Mucosa of descending colon (tissue), 3 donors: ENCODE measurements at places on chromosomes 4 and X. TPM values are rescaled to one million over a fixed set of nuclear protein-coding genes. Genes with fewer than 3 reads are reported as not detected.

PABPC1L2B gene
- total RNA-seq: 0.25 TPM

CDX4 gene
- not detected for total RNA-seq

TNIP2 gene
- total RNA-seq: 50.3 TPM

PTCHD1 gene
- 0.63 TPM for total RNA-seq

CYLC1 gene
- not detected for total RNA-seq

MAGEA4 gene
- not detected for total RNA-seq

GUCY1A1 gene
- total RNA-seq: 7.4 TPM

SMARCA1 gene
- total RNA-seq: 3.1 TPM

RS1 gene
- not detected for total RNA-seq

CT45A10 gene
- total RNA-seq: not detected

DNA sequence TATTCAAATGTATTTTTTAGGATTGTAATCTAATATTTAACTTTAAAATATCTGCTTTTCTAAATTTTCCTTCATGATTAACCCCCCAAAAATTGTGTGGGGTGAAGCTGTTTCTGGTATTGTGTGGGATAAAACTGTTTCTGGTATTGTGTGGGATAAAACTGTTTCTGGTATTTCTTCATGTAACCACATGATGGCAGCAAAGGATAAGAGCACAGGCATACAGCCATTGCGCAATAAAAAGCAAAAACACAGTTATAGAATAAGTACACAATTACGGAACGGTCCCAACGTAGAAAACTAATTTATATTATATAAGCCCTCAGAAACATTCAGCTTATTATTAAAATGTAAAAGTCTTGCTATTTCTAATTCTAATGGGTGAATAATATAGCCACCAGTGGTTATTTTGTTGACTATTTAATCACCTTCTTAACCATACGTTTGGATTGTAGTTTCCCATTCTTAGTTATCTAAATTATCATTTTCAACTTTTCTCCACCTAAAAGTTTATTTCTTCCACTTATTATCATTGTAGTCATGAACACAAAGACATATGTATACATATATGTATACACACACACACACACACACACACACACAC, 333.9 kb upstream of the FSTL5 start:
- DNase-seq: no peak

- peak; percentile 45 for DNase-seq
These were observed 16.2 kb upstream of the ZCCHC12 start for GRCh38 chrX:118807151-118808017.

- no peak for DNase-seq
These were observed 44.5 kb upstream of the NDP start for GRCh38 chrX:44017676-44018075.

GRCh38 chr4:2734612-2735011, 21.5 kb downstream of the TNIP2 start:
- no peak for DNase-seq

DNA sequence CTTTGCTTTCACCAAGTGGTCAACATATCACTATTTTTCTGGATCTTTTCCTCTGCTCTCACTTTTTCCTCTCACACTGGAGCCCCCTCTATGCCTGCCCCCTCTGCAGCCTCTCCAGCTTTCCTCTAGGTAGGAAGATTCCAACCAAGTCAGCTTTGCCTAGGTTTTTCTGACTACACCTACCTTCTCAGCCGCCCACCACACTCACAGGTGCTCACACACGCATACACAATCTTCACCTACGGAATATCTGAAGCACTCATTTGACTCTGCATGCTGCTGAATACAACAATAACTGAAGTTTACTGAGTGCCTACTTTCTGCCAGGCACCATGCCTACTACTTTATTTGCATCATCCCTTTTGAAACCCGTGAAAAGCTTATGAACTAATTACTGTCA, 328.0 kb downstream of the PPP3CA start:
- DNase-seq: no peak

DNA sequence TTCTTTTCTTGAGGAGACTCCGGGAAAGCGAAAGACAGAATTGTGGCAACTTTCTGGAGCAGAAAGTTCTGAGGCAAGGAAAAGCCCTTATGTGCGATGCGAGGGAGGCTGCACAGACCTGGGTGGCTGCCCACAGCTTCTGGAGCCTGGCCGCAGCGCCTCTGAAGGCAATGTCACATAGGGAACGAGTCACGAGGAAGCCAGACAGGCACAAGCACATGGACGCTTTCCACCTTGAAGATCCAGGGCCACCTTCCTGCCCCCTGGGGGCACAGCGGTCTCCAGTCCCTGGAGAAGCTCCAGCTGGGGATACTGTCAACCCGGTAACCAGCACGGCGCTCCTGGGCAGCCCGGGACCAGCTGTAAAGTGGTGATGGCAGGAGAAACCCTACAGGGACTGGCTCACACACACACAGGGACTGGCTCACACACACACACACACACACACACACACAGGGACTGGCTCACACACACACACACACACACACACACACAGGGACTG, 69.8 kb downstream of the MTNR1A start:
- no peak for DNase-seq

DNA sequence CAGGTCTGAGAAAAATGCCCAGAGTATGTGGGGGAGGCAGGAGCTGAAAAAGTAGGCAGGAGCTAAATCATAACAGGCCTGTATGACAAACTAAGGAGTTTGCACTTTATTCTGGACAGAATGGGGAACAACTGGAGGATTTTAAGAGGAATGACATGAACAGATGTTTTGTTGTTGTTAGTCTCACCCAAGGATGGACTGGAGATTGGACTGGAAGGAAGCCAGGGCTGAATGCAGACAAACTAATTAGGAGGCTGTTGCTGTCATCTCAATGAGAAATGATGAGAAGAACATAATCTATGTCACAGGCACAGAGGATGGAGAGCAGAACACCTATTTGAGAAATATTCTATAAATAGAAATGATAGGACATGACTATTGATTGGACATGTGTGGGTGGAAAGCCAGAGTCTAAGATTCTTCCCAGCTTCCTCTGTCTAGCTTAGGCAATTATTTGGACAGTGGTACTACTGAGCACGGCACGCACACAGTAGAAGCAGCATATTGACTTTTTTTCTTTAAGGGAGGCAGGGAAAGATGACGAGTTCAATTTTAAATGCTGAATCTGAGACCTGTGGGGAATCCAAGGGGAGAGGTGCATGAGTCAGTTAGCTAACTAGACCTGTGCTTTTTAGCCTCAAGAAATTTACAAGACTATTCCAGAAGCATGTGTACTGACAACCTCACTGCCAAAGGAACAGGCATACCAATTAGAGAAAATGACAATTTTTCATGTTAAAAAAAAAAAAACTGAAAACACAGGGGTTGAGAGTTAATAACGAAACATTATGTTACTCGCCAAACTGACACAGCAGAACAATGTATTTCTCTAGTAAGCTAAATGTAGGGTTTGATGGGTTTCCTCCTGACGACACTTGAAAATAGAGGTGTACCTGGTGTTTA, 963 bp upstream of the USO1 start:
- no peak for DNase-seq

DNA sequence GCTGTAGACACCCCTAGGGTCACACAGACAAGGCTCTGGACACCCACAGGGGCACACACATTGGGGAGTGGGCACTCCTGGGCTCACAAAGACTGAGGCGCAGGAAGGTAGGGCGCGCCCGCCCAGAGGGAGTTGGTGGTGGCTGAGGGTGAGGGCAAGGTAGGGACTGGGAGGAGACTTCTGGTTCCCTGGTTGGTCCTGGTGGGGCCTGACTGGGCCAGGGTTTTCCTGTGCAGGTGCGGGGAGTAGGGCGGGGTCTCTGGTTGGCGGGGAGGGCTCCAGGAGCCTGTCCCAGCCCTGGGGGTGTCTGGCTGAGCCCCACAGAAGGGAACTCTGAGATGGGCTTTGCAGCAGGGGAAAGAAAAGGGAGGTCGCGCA, 6.7 kb upstream of the WAS start:
- DNase-seq: peak; percentile 53

DNA sequence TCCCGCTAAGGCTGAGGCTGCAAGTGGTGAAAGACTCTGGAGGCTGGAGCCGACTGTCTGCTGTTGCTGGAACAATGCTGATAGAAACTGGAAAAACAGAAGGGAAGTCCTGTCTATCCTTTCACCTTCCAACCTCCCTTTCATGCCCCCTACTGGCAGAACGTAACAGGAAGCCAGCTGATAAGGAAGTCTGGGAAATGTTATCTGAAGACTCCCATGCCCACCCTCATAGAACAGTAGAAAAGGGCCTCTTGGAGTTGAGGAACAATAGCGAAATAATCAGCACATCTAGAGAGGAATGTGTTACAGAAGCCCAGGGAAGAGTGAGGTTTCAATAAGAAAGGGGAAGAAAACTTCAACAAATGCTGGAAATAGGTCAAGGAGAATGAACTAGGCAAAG, 117.1 kb upstream of the DKK2 start:
- no peak for DNase-seq

DNA sequence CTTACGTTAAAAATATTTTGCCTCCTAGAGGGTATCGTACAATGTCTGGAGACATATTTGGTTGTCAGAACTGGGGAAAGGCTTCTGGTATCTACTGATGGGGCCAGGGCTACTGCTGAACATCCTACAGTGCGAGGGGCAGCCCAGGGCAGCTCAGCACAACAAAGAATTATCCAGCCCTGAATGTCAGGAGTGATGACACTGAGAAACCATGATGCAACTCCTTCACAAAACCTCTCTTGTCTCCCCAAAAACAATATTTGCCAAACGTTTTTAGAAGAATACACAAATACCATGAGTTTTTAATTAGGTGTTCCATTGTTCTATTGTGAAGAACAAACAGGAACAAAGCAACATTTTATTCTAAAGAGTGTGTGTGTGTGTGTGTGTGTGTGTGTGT, 43.4 kb upstream of the CLNK start:
- DNase-seq: no peak

- DNase-seq: no peak
These were observed 150.6 kb downstream of the CEP135 start for GRCh38 chr4:56099378-56099786.

GRCh38 chr4:141131723-141132071, 1.6 kb downstream of the RNF150 start:
- DNase-seq: no peak

GRCh38 chr4:135538698-135539097, 1337.1 kb upstream of the PABPC4L start:
- DNase-seq: no peak

- no peak for DNase-seq
These were observed 37.3 kb upstream of the BBS12 start for GRCh38 chr4:122695226-122695625.

DNA sequence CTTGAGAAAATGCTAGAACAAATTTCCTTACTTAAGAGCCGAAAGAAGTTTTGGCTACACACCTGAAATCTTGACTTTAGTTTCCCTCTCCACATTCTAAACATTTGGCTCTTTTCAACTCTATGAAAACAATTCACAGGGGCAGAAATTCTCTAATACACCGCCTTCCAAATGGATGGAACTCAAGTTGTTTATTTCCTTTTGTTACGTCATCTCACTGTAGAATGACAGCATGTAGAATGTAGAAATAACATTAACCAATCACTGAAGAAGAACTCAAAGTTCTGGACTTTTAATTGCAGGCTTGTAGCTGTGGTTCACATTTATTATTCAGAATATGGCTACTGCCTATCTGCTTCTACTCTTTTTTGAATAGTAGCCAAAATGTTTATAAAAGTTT, 1.9 kb downstream of the DMP1 start:
- no peak for DNase-seq

GRCh38 chrX:110491846-110492620, 133.4 kb downstream of the RTL9 start:
- DNase-seq: no peak

GRCh38 chr4:168755598-168756477, 254.2 kb downstream of the CBR4 start:
- DNase-seq: no peak

DNA sequence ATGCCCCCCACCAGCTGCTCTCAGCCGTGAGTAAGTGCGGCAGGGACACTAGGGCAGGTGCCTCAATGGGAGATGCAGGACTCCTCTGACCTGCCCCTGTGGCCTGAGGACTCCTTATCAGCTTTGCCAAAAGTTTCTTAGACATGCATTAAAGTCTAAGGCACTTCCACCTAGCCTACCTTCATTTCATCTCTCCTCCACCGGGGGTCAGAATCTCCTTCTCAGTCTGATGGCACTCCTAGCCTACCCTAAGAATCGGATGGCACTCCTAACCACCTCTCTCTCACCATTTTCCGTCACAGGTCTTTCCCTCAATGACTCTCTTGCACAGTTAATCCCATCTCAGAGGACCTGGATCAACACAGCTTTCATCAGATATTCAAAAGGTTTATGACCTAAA, 85.9 kb downstream of the OTC start:
- DNase-seq: no peak

DNA sequence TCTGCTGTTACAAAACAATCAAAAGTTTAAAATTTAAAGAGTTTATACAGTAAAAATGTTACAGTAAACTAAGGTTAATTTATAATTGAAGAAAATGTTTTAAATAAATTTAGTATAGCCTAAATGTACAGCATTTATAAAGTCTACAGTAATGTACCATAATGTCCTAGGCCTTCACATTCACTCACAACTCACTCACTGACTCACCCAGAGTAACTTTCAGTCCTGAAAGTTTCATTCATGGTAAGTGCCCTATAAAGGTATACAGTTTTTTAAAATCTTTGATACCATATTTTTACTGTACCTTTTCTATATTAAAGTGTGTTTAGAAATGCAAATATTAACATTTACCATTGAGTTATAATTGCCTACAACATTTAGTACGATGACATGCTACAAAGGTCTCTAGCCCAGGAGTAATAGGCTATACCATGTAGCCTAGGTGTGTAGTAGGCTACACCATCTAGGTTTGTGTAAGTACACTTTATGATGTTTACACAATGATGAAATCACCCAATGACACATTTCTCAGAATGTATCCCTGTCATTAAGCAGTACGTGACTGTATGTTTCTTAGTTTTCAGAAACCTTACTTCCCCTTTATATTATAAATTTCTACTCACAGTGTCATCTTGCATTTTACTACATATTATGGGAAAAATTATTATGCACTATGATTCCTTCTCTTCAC, 320.8 kb downstream of the ADAM29 start:
- no peak for DNase-seq

DNA sequence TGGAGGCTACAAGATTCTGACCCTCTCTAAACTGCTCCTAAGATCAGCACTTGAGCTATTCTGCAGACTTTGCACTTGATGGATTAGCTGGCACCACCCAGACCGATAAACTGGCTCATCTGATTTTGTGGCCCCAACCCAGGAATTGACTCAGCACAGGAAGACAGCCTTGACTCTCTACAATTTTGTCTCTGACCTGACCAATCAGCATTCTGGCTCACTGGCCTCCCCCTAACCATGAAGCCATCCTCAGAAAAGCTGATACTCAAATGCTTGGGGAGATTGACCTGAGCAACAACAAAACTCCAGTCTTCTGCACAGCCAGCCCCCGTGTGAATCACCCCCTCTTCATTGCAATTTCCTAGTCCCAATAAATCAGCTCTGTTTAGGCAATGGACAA, 195.4 kb upstream of the PPP1R2C start:
- no peak for DNase-seq
